Head of caudate nucleus (tissue), 42 donors: ENCODE measurements at places on chromosomes 6 and 20.

DNA sequence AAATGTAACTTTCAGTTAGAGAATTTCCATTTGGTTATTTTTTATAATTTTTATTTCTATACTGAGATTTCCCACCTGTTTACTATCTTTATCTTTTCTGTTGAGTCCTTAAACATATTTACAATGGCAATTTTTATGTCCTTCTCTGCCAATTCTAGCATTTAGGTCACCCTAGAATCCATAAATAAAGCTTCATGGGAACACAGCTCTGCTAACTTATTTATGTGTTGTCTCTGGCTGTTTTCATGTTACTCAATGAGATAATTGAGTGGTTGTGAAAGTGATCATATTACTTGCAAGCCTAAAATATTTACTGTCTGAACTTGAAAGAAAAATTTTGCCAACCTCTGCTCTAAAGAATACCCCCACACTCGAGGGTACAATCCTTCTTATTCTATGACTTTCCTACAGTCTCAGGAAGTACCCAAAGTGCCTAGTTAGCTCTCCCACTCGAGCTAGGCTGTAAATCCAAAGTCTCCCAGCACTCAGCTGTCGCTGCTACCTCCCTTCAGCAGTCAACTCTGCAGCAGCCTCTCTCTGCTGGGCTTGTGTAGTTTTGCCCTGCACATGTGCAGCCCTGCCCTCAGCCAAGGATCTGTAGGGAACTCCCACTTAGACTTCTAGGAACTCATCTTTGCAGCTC, 53.5 kb upstream of the GCLC start:
- DNase-seq = no peak

DNA sequence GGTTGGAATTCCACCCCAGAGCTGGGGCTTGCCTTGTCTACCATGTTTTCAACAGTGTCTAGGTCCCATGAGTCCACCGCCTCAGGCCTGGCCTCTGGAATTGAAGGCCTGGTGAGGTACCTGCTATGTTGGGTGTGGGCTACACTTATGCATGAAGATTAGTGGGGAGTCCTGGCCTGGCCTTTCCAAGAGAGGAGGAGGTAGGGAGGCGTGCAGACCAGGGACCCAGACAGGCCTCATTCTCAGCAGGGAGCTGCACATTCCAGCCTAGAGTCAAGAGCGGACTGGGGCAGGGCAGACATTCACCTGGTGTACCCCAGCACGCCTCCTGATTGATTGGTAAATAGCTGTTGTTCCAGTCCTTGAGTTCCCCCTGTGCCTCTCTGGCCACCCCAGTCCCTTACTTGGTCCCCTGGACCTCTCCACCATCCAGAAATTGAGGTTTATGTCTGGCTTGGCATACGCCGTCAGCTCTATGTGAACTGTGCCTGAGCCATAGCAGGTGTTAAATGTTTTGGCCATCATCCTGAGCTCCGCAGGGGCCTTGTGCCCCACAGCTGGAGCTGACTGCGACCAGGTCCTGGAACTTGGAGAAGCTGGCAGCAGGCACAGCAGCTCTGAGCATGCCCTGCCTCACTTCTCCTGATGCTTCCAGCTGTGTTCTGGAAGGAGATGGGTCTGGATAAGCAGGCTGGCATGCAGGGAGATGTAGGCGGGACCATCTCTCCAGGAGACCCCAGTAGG, 8.2 kb upstream of the VEGFA start:
- no peak for DNase-seq

GRCh38 chr20:10883166-10883565, 209.4 kb upstream of the JAG1 start:
- no peak for DNase-seq

GRCh38 chr6:163460307-163460782, 45.8 kb downstream of the QKI start:
- no peak for DNase-seq

- DNase-seq = no peak
These were observed 7.4 kb downstream of the EPM2A start for GRCh38 chr6:145727817-145728388.

- no peak for DNase-seq
These were observed 329.1 kb downstream of the ZFAND3 start for GRCh38 chr6:38148606-38149005.
